ENCODE measurements at places on chromosomes 6 and 20. TPM values are rescaled to one million over a fixed set of nuclear protein-coding genes. Genes with fewer than 3 reads are reported as not detected.

The BICRAL gene
- 14.1 TPM for total RNA-seq

The TNF gene
- total RNA-seq = not detected

The ZCCHC3 gene
- total RNA-seq = 14.4 TPM

The KCNQ5 gene
- 0.67 TPM for total RNA-seq

The CGAS gene
- 1.7 TPM for total RNA-seq

The GLO1 gene
- total RNA-seq = 95.6 TPM

The LYRM2 gene
- 34.7 TPM for total RNA-seq

The FOXP4 gene
- total RNA-seq = 9.3 TPM

The ZC2HC1B gene
- not detected for total RNA-seq

The IL17A gene
- total RNA-seq = not detected

The UBD gene
- not detected for total RNA-seq

The MYLK4 gene
- total RNA-seq = 3.6 TPM

The XPO5 gene
- 8.8 TPM for total RNA-seq

The GGTLC1 gene
- total RNA-seq = not detected

The IFT52 gene
- total RNA-seq = 5.7 TPM

The LHFPL5 gene
- not detected for total RNA-seq

The TSBP1 gene
- total RNA-seq = not detected

The TTLL9 gene
- not detected for total RNA-seq

The ALDH8A1 gene
- 0.35 TPM for total RNA-seq

The SNRPB gene
- total RNA-seq = 78.7 TPM

The MLN gene
- not detected for total RNA-seq

The ADGRB3 gene
- total RNA-seq = 2.4 TPM

The BPI gene
- total RNA-seq = not detected

The FOXS1 gene
- 1.9 TPM for total RNA-seq

The CRISP3 gene
- total RNA-seq = not detected

The PRRT1 gene
- total RNA-seq = 0.70 TPM

The CYP39A1 gene
- 6.3 TPM for total RNA-seq

The DUSP15 gene
- total RNA-seq = 8.8 TPM

The FGD2 gene
- 8.0 TPM for total RNA-seq

The TOMM34 gene
- 10.6 TPM for total RNA-seq

The CCDC170 gene
- total RNA-seq = 0.11 TPM

The C20orf96 gene
- total RNA-seq = 2.4 TPM

The PI3 gene
- total RNA-seq = not detected

The HLA-DQB2 gene
- not detected for total RNA-seq

The ZBTB12 gene
- 0.47 TPM for total RNA-seq
